Amniotic epithelial cell (primary cell): ENCODE measurements at places on chromosomes 3 and 15.
A peak's percentile ranks its signal among the peaks of the same experiment; 100 is the strongest.

DNA sequence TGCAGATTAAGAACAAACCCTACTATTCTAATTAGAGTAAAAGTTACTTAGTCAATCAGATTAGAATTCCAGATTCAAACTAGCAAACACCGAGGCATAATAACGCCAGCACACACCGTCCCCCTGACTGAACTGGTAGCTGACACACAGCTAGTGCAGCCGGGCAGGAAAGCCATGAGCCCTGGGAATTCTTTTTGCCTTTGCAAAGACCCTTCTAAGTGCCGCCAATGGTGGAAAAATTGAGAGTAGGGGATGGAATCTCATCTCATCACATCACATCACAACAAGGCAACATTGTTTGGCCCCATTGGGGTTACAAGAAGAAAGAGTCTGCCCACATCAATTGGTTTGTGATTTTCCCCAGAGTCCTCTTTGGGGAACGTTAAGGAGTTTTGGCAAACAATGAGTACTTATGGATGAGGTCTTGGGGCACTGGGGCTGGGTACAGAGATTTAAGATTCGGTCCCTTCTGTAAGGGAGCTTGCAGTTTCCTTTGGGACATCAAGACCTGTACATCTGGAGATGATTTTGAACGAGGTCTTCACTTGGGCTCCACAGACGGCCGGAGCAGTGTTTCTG is 120.4 kb upstream of the MEF2A start:
- DNase-seq = no peak

DNA sequence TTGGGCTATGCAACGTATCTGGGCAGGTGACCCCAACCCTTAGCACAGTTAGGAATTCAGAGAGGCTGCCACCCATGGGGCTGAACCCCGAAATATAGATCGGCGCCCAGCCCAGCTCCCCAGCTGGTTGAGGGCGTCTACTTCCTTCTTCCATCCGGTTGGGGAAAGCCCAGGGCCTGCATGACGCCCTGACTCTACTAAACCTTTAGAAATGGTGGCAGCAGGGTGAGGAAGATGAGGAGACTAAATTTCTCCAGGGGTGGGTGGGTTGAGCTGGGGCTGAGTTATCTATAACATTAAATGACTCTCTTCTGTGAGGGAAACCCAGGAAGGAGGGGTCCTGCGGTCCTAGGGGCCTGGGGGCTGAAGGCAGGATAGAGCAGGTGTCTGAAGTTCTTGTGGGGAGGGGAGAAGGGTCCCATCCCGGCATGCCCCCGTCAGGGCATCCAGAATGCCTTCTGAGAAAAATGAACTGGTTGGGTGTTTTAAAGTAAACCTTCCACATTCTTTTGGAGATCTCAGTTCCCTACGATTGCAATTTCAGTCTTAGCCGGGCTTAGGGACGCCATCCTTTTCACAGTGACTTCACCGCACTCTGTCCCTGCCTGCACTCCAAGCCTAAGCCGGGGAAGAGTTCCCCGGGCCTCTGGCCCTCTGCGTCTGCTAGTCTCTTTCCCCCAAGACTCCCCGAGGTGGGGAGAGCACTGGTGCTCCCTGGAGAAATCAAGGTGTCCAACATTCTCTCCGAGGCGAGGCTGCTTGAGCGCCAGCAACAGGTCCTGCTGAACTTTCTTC is 28.5 kb downstream of the NR2F2 start:
- no peak for DNase-seq

DNA sequence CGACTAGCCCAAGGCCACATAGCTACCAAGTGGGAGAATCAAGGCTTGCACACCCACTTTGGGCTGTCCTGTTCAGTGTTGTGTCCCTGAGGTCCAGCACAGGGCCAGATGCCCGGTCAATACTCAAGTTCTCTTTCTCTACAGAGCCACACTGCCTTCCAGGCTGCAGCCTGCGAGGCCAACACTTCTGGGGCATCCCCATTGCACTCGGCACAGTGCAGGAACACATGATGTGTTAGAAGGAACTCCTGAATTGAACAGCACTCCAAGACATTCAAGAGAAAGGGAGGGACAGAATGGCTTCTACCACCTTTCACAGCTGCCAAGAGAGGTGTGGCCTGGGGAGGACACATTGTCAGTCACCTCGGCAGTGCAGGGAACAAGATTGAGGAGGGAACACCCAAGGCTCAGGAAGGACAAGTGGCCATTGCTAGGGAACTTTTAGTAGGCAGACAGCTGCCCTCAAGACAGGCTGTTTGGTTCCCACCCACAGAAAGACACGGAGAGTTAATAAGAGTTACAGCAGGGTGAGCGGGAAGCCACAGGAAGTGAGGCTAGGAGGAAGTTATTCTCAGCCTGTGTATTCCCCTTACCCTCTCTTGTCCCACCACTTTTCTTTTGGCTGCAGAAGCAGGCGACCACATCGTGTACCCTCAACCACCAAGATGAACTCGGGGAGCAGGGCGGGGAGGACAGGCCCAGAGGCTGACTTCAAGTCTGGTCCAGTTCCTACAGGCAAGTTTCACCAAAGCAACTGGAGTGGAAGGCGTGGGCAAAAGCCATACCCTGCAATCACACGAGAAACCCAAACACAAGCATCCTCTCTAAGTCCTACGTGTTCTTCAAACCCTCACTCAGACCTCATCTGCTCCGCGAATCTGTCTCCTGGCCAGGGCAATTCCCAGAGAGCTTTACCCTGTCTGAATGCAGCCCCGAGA is 69.4 kb downstream of the SRGAP3 start:
- no peak for DNase-seq

DNA sequence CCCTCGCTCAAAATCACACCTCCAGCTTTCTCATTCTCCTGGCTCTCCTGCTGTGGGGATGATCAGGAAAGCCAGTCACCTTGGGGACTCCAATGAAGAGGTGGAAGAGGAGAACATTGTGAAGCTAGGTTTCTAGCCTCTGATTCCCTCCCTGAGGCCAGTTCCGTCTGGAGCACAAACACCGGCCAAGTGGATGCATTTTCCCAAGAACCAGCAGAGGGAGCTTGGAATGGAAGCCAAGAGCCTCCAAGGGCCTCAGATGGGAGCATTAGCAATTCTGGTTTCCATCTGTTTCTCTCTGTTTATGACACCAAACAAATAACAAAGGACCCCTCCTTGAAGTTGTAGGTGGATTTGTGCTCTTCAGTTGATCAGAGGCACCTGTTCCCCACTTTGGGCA is 40.6 kb upstream of the NMNAT3 start:
- DNase-seq = peak; percentile 1

GRCh38 chr3:49032646-49033304 is 3.6 kb upstream of the IMPDH2 start:
- DNase-seq = peak; percentile 68

DNA sequence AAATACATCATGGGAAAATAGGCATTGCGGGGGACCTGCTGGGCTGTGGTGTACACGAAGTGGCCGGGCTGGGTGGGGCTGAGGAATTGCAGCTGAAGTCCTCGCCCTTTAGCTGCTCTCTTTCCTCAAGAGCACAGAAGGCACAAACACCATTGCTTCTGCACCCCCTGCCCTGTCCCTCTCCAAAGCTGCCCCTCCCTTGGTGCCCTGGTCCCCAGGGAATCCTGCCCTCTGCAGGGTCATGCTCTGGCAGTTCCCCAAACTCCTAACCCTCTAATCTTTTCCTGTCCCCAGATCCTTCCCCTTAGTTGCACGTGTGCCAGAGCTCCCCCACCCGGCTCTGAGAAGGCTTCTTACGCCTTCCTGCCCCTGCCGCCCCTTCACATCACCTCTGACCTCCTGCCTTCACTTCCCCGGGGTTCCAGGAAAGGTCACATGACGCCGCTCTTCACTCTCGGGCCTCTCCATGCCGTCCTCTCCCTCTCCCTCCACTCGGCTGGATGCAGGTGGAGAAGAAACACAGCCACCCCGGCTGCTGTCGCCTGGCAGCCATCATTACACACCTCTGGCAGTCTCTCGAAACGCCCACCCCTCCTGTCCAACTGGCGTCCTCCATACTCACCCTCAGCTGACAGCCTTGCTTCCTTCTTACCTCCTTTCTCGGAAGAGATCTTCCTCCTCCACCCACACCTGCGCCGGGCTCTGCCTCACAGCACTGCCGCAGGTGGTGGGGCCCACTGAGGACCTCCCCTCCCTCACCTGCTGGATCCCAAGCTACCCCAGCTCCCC is 6.9 kb upstream of the PCSK6 start:
- no peak for DNase-seq

DNA sequence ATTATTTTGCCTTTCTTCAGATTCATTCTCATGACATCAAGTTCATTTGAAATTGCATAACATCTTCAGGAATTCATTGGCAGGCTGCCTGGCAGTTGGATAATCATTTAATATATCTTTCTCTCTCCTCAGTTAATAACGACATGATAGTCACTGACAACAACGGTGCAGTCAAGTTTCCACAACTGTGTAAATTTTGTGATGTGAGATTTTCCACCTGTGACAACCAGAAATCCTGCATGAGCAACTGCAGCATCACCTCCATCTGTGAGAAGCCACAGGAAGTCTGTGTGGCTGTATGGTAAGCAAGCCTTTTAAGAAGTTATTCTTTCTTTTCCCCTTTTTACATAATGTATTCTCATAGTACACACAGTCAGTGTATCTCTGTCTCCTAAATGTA is 38.2 kb downstream of the TGFBR2 start:
- peak; percentile 80 for DNase-seq

DNA sequence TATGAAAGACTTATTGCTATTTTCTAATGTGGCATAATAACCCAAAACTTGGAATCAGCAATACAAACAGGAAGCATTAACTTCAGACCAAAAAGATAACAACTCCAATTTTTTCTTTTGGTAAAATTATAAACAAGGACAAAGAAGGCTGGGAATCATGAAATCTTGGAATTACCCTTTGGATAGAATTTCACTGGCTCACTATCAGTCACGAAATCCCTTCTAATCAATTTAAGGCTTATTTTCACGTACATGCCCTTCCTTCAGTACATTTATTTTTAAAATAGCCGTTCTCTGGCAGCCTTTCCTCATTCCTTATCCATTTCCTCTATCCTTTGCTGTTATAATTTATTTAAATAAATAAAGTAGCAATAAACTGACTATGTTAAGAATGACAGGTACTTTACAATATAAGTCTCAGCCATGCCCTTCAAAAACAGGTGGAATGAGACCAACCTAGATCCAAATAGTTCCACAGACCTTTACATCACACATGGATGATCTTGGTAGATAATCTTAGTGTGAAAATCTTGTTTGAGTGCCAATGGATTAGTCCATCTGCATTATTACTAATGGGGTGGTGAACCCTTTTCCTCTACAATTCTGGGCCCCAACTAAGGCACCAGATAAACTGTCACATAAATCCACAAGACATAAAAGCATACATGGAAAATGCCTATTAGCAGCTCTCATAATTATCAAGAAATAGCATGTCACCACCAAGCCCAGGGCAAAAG is 38.9 kb downstream of the ABI3BP start:
- DNase-seq = no peak

DNA sequence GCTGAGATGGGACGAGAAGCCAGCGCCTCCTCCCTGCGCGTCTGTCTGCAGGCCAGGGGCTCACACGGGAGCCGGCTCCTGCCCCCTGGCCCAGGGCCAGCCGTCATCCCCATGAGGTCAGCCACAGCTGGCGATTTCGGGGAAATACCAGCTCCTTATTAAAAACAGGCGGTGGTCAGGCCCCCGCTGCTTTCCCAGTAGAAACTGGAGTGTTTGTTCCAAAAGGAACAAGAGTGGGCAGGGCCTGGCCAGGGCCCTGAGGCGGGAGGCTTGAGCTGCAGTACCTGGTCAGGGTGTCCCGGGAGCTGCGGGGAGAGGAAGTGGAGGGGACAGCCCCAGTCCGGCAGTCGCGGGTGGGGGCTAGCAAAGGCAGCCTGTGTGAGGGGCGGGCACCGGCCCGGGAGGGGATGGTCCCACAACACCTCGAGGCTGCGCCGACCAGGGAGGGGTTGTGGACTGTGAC is 17.8 kb downstream of the MYL3 start:
- DNase-seq = peak; percentile 48

DNA sequence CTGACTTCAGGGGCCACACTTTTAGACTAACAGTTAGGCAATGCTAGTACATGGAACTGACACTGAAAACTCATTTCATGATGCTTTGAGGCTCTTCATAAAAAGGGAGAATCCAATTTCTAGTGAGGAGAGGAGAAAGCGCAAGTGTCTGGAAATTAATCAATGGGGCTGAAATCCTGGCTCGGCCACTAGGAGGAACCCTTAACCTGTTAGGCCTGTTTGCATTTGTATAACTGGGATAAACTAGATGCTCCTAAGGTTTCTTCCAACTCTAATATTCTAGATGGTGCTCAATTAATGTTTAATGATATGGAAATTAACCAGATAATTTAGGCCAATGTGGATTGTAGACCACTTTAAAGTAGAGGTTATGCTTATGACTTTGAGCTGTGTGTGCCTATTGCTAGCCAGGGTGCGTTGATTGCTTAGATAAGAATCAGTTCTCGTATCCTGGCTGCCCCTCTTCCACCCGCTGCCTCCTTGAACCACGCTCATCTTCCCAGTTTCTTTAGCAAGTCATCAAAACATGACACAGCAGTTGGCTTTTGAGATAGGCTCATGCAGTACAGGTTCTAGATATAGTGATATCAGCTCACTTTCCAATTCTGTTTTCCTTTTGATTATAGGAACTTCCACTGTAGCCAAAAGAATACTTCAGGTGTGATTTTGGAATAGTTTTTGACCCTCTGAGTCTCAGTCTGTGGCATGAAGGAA is 16.8 kb upstream of the CRBN start:
- no peak for DNase-seq

DNA sequence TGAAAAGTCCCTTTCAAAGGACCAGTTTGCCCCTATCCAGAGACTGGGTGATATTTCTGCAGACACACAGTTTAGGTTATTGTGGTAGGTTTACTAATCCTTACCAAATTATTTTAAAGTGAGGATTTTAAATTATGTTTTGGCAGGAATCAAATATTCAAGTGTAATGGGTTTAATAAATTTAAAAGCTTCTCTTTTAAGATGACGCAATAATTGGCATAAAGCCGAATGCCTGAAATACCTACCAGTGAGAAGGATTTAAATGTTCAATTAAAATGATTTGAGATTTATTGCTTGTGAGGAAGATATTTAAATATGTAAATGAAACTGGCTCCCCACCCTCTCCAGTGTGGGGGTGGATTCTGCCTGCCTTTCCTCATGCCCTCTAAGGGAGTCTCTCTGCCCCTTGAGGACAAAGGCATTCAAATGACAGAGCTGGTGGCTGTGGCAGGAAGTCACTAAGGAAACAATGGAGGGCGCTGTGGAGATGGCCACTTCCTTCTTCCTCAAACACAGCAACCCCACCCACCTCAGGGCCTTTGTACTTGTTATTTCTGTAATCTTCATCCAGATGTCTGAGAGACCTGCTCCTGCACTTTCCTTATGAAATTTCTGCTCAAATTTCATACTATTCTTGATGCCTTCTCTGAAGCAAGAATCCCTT is 131.7 kb downstream of the TNIK start:
- no peak for DNase-seq

DNA sequence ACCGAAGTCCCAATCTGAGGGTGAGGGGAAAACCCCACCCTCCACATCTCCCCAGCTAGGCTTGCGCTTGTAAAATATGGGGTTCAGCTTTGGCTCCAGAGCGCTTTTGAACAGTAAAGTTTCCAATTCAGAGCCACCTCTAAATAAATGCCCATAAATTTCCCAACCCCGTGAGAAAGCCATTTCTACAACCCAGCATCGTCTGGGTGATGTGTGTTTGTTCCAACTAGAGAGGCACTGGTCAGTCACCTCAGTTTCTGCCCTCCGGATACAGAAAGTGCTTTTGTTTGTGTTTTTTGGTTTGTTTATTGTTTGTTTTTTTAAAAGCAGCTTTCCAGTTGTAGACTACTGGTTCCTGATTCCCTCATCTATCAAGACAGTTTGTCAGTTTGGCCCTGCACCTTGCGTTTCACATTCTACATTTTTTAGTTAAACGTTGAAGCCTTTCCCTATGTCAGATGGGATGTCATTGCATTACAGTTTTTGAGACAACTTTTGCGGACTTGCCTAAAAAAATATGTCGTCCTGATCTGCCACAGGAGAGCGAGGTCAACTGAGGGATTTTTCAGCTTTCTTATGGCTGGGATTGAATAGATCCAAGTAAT is 15.0 kb upstream of the SOX2 start:
- no peak for DNase-seq
